Right forelimb (tissue), 1 donor: ENCODE measurements at places on chromosomes 11 and 22.
A peak's percentile ranks its signal among the peaks of the same experiment; 100 is the strongest.

- DNase-seq, result no peak
Measured at GRCh38 chr22:41377846-41378245, 3.9 kb upstream of the TEF start.

- DNase-seq, result no peak
Measured at GRCh38 chr11:41795004-41795403, 335.6 kb upstream of the LRRC4C start.

DNA sequence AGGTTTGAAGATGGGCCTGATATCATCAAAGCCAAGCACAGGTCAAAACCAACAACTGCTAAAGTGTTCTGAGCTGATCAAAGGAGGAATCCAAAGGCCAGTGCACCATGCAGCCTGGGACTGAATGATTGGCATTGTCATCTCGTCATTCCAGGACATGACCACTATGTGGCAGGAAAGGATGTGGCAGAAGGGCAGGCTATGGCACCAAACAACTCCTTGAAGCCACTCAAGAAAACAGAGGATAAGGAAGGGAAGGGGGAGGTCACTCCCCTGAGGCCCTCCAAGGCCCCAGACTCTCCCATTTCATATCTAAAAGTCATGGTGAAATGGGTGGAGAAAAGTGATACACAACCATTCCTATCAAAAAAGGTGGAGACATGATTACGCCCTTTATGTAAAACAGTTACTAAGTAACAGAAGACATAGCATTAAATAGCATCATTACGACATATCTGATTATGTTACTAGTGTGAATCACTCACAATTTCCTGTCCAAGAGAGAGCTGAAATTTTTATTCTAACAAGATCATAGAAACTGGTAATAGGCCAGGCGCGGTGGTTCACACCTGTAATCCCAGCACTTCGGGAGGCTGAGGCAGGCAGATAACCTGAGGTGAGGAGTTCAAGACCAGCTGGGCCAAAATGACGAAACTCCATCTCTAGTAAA, 49.3 kb downstream of the AHNAK start:
- DNase-seq, result no peak

DNA sequence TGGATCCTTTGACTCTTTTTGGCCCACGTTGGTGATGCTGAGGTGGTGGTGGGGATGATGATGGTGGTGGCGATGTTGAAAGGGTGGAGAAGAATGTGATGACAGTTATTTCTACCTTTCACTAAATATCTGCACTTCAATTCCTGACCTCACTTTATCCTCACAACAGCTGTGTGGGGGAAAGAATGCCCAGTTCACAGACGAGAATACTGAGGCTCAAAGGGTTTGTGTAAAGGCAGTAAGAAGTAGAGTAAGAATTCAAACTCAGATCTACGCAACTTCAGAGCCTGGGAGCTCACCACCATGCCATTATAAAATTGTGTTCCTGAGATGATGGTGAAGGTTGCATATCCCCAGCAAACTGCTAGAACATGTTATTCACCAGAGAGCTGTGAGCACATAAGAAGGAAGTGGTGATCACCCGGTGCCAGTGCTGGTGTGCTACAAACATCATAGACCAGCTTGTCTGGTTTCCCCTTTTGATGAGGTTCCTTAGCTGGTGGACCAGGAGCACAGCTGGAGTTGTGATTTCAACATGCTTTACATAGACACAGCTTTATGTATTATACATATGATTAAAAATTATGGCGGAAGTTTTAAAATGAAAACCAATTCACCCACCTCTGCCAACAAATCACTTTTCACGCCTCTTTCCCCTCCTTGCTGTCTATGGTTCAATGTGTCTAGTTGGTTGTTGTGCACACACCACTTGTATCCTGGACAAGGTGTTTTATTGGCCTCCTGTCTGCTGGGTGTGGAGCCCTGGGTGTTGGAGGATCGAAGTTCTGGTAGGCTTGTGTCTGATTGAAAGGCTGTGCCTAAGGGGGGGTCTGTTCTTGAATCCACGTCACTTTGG, 6.2 kb downstream of the ST14 start:
- no peak for DNase-seq

DNA sequence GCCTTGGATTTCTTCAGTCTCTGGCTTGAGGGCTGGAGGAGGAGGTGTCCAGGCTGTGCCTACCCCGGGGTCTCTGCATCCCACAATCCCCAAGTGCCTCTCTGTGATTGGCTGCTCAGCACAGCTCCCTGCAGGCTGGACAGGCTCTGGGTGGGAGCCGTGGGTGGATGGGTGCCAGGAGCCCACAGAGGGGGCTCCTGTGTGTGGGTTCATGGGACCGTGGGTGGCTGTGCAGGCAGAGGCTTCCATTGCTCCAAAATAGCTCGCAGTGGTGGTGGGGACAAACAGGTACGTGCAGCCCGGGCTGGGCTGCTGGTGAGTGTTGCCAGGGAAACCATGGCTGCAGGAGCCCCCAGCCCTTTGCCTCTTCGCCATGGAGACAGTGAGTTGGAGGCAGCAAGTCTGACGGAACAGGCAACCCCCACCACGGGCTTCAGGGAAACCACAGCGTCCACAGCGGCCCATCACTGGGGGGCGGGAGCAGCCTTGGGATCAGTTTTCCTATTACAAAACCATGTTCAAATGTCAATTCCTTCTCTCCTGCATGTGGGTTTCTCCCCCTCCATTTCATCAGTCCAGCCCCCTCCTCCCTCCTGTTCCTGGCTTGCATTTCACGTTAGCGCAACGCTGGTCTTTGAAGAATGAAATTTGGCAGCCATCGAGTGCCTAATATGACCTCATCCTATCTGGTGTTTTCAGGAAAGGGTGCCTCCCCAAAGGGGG, 155.2 kb downstream of the TRIM29 start:
- DNase-seq, result no peak

DNA sequence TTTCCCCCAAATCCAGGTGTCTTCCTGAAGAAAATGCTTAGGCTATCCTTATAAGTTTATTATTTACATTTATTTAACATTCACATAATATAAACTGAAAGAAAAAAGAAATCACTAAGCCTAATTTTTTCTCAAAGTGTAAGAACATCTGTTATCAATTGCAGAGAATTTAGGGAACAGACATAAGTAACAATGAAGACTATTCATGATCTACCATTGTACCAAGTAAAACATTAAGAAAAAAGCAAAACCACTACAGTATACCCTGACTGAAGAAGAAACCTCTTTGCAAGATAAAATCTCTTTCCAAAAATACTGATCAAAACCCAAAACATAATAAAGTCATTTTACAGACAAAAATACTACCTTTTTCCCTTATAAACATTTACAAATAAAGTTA, 60.5 kb downstream of the NUP98 start:
- DNase-seq, result no peak

- DNase-seq, result no peak
Measured at GRCh38 chr11:132312701-132313111, 942.3 kb downstream of the NTM start.

- DNase-seq, result no peak
Measured at GRCh38 chr11:132911186-132911585, 621.1 kb downstream of the OPCML start.

- no peak for DNase-seq
Measured at GRCh38 chr11:77109236-77110019, 6.8 kb downstream of the OMP start.

GRCh38 chr11:19735157-19735908, 22.7 kb downstream of the NAV2 start:
- no peak for DNase-seq

DNA sequence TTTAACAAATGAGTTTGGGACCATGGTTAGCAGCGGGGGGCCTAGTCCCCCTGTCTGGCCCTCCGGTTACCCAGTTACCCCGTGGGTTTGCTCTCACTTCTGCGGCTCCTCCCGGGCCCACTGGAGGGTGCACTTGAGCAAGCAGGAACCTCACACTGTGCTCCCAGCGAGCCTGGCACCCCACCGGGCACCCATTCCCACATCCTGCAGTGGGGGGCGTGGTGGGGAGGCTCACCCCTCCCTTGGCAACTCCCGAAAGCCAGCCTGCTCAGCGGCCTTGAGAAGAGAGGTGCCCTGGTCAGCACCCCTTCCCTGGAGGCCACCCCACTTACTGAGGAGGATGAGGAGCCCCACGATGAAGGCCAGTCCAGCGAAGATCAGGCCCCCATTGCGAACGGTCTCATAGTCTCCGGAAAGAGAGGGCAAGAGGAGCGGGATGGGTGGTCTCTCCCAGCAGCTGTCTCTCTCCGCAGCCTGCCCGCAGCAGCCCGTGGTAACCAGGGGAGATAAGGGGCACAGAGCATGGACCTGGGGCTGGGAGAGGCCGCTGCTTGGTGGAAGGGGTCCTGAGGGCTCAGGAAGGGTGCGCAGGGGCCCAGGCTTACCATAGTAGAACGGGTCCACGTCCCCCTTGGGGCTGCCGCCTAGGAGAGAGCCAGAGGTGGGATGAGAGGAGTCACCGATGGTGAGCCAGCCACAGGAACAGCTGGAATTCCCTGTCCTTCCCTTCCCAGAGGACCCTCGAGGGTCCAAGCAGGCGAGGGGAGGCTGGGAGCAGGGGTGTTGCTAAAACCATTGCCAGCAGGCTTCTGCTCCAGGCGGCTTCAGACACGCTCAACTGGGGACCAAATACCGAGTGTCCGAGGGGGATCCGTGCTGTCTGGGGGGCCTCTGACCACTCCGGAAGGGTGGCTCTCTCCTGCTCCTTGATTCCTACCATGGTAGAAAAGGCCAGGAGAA, 2.2 kb downstream of the FXYD2 start:
- no peak for DNase-seq

- no peak for DNase-seq
Measured at GRCh38 chr11:97247601-97248000, 857.8 kb downstream of the JRKL start.

DNA sequence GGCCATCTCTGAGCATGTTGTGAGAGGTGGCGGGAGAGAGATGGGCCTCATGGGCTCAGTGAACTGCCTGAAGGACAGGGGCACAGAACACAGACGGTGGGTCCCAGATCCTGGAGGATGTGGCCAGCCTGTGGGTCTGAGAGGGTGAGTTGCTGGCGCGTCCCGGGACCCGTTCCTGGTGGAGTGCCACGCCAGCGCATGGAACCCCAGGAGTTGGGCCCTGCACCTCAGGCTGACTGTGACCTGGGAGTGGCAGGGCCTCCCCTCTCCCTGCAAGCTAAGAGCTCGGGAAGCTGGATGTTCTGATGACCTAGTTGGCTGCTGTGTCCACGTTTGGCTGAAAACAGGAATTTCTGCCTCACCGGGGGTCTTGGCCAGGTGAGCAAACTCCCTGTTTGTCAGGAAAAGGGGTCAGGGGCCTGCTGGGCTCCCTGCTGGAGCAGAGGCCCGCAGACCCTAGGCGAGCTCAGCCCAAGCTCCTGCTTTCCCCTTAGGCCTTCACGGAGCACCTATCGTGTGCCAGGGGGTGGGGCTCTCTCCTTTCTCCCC, 15.0 kb downstream of the LRRC32 start:
- DNase-seq, result peak; percentile 43

DNA sequence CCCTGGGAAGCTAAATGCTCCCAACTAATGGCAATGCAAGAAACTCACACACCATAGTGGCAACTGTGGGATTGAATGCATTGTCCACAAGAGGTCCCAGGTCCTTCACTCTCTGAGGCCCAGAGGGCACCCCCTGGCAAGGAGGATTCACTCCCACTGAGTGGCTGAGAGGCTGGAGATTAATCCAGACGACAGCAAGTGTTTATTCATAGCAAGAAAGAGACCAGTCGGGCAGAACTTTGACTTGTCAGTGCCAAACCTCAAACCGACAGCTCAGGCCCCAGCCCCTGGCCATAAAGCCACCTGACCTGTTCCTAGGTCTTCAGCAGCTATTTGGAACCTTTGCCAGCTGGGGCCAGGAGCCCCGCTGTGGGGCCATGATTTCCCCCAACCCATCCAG, 54.5 kb upstream of the MPEG1 start:
- no peak for DNase-seq

- no peak for DNase-seq
Measured at GRCh38 chr22:24049978-24050377, 38.9 kb downstream of the CABIN1 start.

DNA sequence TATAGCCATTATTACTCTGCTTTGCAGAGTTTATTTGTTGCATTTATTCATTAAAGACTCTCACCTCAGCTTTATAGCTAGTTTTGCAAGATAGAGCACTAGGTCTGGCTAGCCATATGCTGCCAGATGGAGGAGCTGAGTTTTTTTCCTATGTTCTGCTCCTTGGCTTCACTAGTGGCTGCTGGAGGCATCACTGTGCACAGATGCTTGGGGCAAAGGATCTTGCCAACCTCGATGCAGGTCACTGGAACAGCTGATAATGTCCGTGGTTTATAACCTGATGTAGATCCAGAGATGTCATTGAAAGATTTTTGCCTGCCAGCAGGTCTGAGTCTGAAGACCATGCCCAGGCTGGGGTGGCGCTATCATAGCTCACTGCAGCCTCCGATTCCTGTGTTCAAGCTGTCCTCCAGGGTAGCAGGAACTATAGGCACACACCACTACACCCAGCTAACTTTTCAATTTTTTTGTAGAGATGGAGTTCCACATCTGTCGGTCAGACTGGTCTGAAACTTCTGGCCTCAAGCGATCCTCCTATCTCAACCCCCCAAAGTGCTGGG, 63.2 kb downstream of the PACS1 start:
- no peak for DNase-seq

DNA sequence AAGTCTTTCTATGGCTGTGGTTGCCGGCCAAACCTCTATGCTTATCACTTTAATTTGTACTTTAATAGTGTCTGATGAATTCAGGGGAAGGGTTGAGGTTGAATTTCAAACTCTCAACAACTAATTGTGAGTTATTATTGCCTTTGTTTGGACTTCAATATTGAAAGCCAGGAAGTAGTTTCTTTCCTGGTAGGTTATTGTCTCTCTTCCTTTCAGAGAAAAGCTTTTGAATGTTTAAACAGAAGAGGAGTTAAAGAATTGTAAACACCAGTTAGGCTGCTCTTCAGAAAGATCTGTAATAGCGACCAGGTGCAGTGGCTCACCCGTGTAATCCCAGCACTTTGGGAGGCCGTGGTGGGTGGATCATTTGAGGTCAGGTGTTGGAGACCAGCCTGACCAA, 22.2 kb downstream of the NNMT start:
- no peak for DNase-seq

GRCh38 chr11:129895126-129896041, at the start of gene NFRKB:
Gene NFRKB (minus strand): TSS chr11:129895578. CDS start chr11:129892849, 2,729 bp downstream.
- peak; percentile 94 for DNase-seq

DNA sequence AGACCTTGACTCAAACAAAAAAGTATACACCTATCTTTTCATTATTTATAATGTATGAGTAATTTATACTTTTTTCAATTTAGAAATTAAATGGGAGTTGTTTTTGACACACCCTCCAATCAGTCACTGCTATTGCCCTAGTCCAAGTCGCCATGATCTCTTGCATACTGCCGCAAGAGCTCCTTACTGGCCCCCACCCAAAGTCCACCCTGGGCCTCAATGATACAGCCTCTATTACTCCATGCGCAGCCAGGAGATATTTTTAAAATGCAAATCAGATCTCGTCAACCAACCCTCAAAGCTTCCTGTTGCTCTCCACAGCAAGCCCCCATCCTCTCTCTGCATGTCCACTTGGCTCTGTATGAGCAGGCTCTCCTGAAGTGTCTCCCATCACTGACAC, 12.8 kb upstream of the LMO1 start:
- DNase-seq, result peak; percentile 3

DNA sequence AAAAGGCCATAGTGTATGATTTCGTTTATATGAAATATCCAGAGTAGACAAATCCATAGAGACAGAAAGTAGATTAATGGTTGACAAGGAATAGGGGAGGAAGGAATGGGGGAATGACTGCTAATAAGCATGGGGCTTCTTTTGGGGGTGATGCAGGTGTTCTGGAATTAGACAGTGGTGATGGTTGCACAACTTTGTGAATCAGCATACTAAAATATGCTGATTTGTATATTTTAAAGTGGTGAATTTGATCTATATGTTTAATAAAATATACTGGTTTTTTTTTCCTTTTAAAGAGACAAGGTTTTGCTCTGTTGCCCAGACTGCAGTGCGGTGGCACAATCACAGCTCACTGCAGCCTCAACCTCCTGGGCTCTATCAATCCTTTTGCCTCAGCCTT, 6.5 kb upstream of the HORMAD2 start:
- no peak for DNase-seq
